Bronchial smooth muscle cell (primary cell): ENCODE measurements at places on chromosomes 2 and 18. TPM values are rescaled to one million over a fixed set of nuclear protein-coding genes. Genes with fewer than 3 reads are reported as not detected.

Gene KIF1A
- under 0.01 TPM in 1 of 2 replicates, not detected in the other for total RNA-seq

Gene FKBP1B
- 10.3 and 16.1 TPM in 2 replicates for total RNA-seq

Gene TMEM37
- total RNA-seq: 0.32 and 0.60 TPM in 2 replicates

Gene KRTCAP3
- total RNA-seq: 0.26 and 0.47 TPM in 2 replicates

Gene SERPINB4
- total RNA-seq: not detected in 2 replicates

Gene ASB1
- 18.4 and 28.1 TPM in 2 replicates for total RNA-seq

Gene NCKAP5
- total RNA-seq: 0.52 and 1.1 TPM in 2 replicates

Gene MCEE
- total RNA-seq: 23.8 and 25.1 TPM in 2 replicates

Gene RSAD2
- under 0.01 and 0.47 TPM in 2 replicates for total RNA-seq

Gene KHK
- total RNA-seq: 0.32 and 1.3 TPM in 2 replicates

Gene ZEB2
- total RNA-seq: 38.0 and 84.7 TPM in 2 replicates

Gene SDC1
- total RNA-seq: 8.0 and 34.2 TPM in 2 replicates

Gene ITGA4
- 46.3 and 84.8 TPM in 2 replicates for total RNA-seq

Gene CRYGD
- total RNA-seq: not detected in 2 replicates

Gene NEB
- total RNA-seq: under 0.01 and 0.09 TPM in 2 replicates

Gene MTCL1
- 32.9 and 46.7 TPM in 2 replicates for total RNA-seq

Gene DYNAP
- not detected in 2 replicates for total RNA-seq

Gene AKAIN1
- not detected in 2 replicates for total RNA-seq

Gene FAM161A
- 2.0 and 2.2 TPM in 2 replicates for total RNA-seq

Gene POMC
- 1.4 TPM in 1 of 2 replicates, not detected in the other for total RNA-seq

Gene TET3
- total RNA-seq: 1.7 and 2.8 TPM in 2 replicates

Gene PLEKHA3
- total RNA-seq: 2.5 and 4.6 TPM in 2 replicates

Gene PTH2R
- total RNA-seq: under 0.01 TPM in 1 of 2 replicates, not detected in the other

Gene EHD3
- total RNA-seq: 12.8 and 16.9 TPM in 2 replicates

Gene GAREM2
- 0.26 and 0.47 TPM in 2 replicates for total RNA-seq

Gene DNAH7
- total RNA-seq: 0.94 and 1.6 TPM in 2 replicates

Gene ANKRD30B
- total RNA-seq: under 0.01 TPM in 1 of 2 replicates, not detected in the other

Gene CLEC4F
- total RNA-seq: not detected in 2 replicates

Gene SF3B1
- 181 and 224 TPM in 2 replicates for total RNA-seq

Gene PRLH
- not detected in 2 replicates for total RNA-seq

Gene SPEG
- 7.8 and 9.1 TPM in 2 replicates for total RNA-seq

Gene GLI2
- total RNA-seq: 4.0 and 4.7 TPM in 2 replicates

Gene EVA1A
- total RNA-seq: 5.8 and 19.2 TPM in 2 replicates

Gene HOXD11
- not detected in 2 replicates for total RNA-seq

Gene CXCR4
- under 0.01 and 0.09 TPM in 2 replicates for total RNA-seq

Gene GCG
- not detected in 2 replicates for total RNA-seq

Gene KCNG2
- total RNA-seq: 0.32 and 1.9 TPM in 2 replicates

Gene MOGAT1
- total RNA-seq: not detected in 2 replicates

Gene REG1B
- not detected in 2 replicates for total RNA-seq
